ENCODE measurements at places on chromosomes 13 and 19.

- DNase-seq = no peak
Observed at GRCh38 chr13:46387064-46387851, at the start of gene RUBCNL. Gene RUBCNL (minus strand): TSS chr13:46387252. CDS start chr13:46372475, 14,777 bp downstream.

DNA sequence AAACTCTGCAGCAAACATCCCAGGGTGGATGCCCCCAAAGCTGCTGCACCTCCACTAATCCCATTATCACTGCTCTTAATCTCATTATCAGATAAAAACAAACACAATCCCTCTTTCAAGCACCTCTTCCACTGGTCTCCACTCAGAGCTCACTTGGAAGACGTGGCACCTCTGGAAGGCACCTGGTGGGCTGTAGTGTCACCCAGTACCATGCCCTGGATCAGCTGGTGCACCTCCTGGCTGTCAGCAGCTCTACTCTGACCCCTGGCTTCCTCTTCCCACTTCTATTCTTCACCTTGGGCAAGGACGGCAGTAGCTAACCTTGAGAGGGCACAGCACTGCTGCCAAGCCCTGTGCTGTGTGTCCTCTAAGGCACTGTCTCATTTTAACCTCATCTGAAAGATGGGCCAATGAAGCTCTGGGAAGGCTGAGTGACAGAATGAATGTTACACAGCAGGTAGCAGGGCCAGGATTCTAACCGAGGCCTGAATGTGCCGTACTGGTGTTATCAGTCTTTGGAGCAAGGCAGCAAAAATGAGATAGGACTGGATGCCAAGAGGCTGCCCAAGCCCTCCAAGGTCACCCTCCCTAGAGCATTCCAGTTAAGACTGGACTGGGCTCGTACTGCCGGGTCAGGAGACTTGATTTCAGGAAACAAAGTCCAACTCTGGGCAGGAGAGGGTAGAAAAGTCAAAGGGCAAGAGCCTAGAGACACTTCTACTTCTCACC is 7.4 kb downstream of the BRD4 start:
- DNase-seq = no peak

DNA sequence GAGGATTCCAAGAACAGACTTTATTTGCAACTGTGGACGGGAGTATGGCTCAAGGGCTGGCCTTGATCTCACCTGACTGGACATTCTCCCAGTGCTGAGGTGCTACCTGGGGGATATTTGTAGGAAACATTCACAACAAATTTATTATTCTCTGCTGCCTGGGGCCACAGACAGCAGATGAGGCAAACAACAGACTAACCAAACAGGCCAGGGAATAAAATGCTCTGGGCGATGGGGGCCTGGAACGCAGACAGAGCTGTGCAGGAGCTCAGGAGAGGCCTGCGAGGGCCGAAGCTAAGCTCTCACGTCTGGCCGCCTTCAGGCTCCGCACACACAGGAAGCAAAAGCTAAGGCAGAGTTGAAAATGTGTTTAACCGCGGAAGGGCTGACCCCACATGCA is 7.8 kb downstream of the PLPP2 start:
- no peak for DNase-seq

GRCh38 chr13:41678848-41679247 is 221.5 kb downstream of the RGCC start:
- no peak for DNase-seq

GRCh38 chr13:31022928-31023530 is 90.6 kb downstream of the TEX26 start:
- DNase-seq = no peak

GRCh38 chr13:86945584-86945983 is 725.6 kb upstream of the SLITRK5 start:
- DNase-seq = no peak

All from activated CD8-positive, alpha-beta memory T cell treated with anti-CD3 and anti-CD28 coated beads for 1 hour (primary cell).